Mammary epithelial cell (primary cell): ENCODE measurements at places on chromosomes 3 and 15. TPM values are rescaled to one million over a fixed set of nuclear protein-coding genes. Genes with fewer than 3 reads are reported as not detected.
A peak's percentile ranks its signal among the peaks of the same experiment; 100 is the strongest.

The ARL14 gene
- total RNA-seq, result 0.31 and 0.35 TPM in 2 replicates

The TM4SF1 gene
- 49.4 and 121 TPM in 2 replicates for total RNA-seq

- no peak for DNase-seq
These were observed 5.0 kb downstream of the CHCHD4 start for GRCh38 chr3:14119651-14120050.

- DNase-seq, result no peak
These were observed 257.2 kb upstream of the TPRG1 start for GRCh38 chr3:188914552-188914951.

DNA sequence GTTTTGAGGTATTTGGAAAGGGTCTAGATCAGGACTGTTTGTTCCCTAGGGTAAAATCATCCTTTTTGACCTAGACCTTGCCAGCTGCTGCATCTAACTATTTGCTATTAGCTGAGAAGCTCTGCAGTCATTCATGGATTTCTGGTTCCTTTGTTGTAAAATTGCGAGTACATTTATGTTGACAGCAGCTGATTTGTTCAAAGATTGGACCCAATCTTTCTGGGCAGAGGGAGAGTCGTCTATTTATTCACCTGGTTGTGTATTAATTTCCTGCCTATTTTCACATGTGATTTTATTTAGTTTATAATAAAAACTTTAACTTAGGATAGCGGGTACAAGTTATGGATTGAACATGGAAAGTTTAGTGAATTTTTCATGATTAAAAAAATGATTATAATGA lies 236.3 kb downstream of the CNTN4 start:
- DNase-seq, result no peak

DNA sequence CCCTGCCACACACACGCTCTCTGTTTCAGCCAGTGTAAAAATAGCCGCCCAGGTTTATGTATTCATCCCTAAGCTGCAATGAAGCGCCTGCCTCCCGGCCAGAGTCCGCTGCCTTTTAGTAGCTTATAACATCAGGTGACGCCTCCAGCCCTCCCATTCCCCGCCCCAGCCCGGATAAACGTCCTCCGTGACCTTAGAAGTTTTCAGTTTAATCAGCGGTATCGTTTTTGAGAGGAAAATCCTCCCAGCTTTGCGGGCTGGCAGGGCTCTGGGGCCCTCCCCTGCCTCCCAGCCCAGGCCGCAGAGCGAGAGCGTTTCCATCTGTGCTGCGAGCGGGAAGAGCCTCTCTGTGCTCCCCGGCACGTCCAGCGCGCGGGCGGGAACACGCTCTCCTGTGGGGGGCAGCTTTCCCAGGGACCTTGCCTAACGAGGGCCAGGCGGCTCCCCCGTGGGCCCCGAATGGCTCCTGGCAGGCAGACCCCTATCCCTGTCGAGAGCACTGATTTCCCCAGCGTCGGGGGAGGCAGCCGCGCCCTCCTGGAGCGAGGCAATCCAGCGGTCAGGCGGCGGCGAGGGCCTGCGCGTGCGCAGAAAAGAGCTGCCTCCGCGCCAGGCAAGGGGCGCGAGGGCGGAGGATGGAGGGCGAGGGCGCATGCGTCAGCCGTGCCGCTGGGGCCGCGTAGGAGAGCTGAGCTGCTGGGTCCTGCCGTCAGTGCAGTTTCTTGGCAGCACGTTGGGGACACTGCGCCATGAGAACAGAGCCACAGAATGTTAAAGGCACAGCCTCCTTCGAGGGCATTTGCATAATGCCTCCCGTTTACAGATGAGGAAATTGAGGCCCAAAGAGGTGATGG lies 71.1 kb downstream of the CCNL1 start:
- DNase-seq, result peak; percentile 94

DNA sequence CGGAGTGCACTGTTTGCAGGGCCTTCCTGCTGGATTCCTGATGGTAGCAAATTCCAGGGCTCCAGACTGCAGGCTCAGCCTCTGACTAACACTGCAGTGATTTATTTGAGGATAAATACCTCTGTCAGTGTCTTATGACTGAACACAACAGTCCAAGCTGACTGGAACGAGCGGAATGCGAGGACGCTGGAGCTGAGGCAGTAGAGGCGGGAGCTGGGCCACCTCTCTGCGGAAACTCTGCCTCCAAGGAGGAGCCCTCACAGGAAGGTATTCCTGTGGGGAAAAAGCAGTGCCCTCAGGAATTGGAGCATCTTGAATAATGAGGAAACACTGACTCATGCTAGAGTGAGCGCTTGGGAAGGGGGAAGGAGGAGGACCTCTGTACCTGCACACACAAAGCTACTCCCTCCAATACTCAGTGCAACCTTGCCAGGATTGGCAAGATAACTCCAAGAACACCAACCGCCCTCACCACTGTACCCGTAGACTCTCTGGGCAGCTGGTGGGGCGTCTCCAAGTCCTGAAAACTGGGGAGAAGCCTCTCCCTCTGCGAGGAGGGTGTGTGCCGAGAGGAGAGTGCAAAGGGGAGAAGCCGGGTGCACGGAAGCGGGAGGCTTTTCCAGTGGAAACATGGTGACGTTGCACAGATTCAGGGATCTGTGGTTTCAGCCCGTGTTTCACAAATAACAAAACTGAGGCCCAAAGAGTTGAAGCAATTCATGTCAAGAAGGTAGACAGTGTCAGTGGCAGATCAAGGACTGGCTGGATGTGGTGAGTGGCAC lies 43.0 kb downstream of the VGLL4 start:
- DNase-seq, result peak; percentile 99

GRCh38 chr3:185701611-185702261 lies 115.6 kb downstream of the SENP2 start:
- DNase-seq, result no peak

- no peak for DNase-seq
These were observed 2.4 kb upstream of the CLEC3B start for GRCh38 chr3:45023675-45024074.

DNA sequence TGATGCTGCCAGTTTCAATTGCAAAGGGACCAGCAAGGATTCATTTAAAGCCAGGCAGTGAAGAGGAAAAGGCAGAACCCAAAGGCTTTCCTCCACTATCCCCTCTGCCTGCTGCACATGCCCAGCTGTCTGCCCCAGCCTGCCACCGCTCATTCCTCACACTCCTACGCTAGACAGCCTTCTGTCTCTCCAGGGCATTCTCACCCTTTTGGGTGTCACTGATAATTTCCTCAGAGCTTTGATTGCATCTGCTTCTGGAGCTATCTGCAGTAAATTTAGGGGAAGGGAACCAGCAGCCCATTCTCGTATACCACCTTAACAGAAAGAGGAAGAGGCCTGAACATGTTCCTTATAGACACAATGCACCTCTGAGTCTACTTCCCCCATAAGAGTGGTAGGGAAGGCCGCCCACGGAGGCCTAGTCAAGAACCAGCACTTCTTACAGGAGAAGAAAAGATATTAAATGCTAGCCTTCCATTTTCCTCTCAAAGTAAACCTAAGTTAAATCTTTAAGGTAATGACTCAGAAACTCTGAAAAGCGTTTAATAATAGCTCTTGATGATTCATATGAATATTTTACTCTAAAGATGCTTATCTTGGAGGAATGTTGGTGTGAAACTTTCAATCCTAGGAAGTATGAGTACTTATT lies 20.9 kb downstream of the NUDT16 start:
- peak; percentile 57 for DNase-seq
